Fibroblast of pulmonary artery (primary cell): ENCODE measurements at places on chromosomes 3 and 15.

DNA sequence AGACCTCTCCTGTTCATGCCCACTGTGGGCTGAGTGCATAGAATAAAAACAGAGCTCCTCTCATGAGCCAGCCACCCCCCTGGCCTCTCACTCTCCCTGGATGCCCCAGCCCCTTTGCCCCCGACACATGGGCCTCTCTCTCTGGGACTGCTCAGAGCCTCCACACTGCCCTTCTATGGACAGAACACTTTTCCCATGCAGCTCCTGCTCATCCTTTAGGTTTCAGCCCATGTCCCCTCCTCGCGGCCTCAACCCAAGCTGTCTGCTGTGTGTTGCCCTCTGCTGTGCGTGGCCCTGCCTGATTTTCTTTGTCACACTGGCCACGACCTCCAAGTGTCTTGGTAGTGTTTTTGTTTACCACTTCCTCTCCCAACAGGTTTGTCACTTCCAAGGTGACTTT, 20.7 kb upstream of the PRR23E start:
- no peak for DNase-seq

DNA sequence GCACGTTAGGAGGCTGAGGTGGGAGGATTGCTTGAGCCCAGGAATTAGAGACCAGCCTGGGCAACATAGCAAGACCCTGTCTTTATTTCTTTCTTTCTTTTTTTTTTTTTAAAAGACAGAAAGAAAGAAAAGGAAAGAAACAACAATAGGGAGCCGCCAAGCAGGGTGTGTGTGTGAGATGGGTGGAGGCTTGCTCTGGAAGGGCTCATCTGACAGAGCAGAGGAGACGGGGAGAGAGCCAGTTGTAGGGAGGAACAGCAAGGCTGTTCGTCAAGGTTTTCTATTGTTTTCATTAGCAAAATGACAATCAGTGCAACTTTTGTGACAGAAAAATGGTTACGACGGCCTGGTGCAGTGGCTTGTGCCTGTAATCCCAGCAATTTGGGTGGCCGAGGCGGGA, 69.3 kb downstream of the CDC25A start:
- no peak for DNase-seq

GRCh38 chr15:85179700-85180099, 198.0 kb downstream of the PDE8A start:
- DNase-seq: no peak

- peak; percentile 46 for DNase-seq
Observed at GRCh38 chr3:114081037-114081436, 24.5 kb downstream of the QTRT2 start.

- no peak for DNase-seq
Observed at GRCh38 chr15:65837301-65838294, 31.7 kb upstream of the RAB11A start.

DNA sequence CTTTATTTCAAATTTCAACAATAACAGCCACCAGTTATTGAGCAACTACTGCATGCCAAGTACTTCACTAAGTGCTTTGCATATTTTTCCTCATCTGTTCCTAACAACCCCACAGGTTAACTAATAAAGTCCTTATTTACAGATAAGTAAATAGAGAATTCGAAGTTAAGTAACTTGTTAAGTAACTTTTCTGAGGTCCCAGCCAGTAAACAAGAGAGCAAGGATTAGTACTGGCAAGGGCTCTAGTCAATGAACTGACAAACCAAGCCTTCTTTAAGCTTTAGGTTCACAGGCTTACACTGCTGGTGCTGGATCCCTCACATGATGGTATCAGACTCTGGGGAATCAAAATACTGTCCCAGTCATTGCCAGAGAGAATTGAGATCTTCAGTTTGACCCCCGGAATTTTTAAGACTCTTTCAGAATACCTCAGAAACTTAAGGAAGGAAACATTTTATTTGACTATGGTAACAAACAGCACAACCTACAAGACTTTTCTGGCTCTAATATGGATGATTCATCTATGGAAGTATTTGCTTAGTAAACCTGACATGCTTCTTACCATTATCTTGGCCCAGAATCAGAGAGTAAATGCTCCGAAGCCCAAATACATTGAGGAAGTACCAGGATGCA, 16.5 kb downstream of the EMC3 start:
- peak; percentile 61 for DNase-seq

GRCh38 chr3:139548801-139549200, 9.3 kb upstream of the RBP1 start:
- no peak for DNase-seq
